Activated CD4-positive, alpha-beta T cell treated with anti-CD3 and anti-CD28 coated beads, Interleukin-2, amount 10 ng/mL, durations not matched to agents 7 days and 5 days (primary cell): ENCODE measurements at places on chromosomes 1 and 21.

DNA sequence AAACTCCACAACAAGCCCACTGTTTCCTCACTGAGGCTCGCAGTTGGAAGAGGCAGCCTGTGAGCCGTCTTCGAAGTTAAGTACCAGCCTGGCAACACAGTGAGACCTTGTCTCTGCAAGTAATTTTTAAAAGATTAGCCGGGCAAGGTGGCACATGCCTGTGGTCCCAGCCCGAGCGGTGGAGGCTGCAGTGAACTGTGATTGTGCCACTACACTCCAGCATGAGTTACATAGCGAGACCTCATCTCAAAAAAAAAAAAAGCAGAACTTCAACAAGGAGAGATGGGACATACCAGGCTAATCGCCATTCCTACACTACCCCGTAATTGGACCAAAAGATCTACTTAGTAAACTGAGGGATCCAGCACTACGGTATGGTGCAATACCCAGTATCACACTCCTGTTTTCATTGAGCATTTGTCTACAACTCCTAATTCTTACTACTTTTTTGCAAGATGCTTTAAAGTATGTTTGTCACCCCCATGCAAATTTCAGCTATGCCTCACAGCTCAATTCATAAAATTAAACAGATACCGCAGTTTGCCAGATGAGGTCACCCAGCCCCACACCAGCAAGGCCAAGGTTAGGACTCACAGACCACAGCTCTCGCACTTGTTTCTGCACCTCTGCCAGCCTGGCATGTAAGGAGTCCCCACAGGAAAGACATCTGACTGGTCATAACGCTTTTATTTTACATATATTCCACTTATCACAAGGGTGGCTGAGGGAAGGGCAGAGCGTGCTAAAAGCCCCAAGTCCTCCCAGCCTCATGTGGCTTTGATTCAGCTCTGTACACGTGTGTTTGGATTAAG is 21.0 kb downstream of the SDE2 start:
- DNase-seq: no peak

DNA sequence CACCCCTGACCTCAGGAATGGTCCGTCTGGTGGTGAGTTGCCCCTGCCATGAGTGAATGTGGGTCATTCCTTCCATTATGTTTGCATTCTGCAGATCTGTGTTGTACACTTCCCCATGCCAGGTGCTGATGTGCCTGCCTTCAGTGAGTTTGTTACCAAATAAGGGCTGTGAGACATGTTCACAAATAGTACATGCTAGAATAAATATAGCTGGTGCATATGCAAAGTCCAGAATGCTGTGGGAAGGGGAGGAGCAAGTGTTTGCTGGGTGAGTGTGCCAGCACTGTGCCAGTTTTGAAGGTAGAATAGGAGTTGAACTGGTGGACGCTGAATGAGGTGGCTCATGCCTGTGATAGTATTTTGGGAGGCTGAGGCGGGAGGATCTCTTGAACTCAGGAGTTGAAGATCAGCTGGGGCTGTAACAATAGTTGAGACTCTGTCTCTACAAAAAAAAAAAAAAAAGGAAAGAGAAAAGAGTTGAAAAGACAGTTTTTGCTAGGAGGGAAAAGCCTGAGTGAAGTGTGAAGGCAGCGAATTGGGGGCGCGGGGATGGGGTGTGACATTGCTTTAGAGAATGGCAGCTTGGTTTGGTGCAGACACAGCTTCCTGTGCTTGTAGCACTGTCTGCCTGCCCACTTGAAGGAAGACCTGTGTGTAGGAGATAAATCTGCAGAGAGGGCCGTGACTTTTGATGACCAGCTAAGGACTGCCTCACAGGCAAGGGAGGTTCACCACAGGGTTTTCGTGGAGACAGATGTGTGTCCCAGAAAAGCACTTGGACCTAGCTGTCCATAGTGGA is 61.1 kb downstream of the LGR6 start:
- no peak for DNase-seq

DNA sequence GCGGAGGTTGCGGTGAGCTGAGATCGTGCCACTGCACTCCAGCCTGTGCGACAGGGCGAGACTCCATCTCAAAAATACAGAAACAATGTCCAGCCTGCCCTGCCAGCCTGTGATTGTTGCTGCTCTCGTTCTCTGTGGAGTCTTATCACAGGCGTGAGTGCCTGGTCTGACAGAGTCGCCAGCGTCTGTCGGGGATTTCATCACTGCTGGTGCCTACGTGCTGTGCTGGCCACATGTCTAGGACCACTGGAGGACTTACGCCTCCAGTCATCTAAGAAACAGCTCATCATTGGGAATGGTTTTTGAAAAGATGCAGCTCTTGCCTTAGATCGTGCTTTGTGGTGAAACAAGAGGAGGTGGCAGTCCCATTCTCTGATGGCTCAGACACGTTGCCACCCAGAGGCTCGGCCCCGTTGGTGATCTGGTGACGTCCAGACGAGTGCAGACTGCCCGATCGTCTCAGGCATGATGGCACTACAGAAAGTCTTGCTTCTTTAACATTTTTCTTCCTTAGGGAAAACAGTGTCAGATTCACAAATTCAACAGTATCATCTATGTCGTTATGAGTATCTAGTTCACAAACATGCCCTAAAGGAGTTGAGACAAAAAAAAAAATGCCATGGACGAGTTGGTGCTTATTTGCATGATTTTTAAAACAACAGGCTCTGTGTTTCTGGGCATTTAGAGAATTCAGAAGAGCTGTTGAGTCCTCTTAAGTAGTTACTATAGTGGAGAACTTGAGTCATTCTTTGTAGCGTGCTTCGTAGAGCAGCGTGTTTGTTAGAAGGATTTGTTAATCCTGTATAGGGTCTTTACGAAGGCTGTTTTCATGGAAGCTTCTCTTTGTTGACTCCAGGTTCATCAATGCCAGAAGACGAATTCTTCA is 47.5 kb downstream of the CBS start:
- DNase-seq: no peak

DNA sequence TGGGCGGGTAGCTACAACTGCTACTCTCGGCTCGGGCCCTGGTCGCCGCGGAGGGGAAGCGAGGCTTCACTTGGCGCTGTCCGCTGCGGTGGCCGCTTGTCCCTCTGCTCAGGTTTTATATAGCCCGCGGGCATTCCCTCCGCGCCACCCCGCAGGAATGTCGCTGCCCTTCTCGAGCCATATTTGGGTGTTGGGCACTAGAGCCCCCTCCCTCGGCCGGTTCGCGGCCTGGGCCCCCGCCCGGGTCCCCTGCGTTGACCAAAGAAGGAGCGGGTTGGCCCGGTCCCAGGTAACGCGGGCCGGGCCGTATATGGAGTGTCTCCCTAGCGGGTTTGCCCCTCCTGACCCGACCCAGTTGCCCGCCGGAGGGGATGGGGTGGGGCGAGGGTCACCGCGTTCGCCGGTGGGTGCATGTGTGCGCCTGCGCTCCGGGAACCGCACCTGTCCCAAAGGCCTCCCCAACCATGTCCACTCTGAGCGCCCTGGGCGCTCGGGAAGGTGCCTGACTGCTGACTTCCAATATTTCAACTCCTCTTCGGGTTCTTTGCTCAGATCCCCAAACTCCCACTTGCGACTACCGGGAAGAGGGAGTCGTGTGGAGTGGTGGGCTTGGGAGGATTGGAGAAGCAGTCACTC is at the start of gene ACTA1:
ACTA1 (minus strand) TSS at position 90 of the 636 bp plus-strand sequence. CDS start 979 bp downstream, outside the sequence.
- no peak for DNase-seq

- no peak for DNase-seq
Observed at GRCh38 chr1:242811092-242811840, 286.8 kb upstream of the PLD5 start.

GRCh38 chr1:212974711-212975110 is 24.4 kb downstream of the VASH2 start:
- DNase-seq: no peak

- DNase-seq: no peak
Observed at GRCh38 chr1:153395136-153395685, 4.3 kb upstream of the S100A8 start.

DNA sequence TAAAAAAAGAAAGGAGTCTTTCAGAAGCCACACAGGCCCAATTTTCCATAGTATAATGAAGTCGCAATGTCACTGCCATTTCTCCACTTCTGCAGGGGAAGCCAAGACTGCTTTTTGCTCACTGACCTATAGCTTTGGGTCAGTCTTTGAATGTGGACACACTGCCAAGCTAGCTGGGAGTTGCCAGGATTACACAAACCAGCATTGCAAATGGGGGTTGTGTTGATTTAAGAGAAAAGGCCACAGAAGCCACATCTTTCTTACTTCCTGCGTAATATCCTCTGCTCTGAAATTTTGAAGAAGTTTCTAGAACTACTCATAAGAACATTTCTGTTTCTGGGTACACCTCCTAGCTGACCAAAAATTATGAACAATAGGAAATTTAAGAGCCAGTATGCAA is 45.8 kb upstream of the SAMSN1 start:
- DNase-seq: no peak

- no peak for DNase-seq
Observed at GRCh38 chr1:29849991-29850757, 613.9 kb downstream of the PTPRU start.

- no peak for DNase-seq
Observed at GRCh38 chr1:31782421-31783410, 18.6 kb upstream of the ADGRB2 start.

DNA sequence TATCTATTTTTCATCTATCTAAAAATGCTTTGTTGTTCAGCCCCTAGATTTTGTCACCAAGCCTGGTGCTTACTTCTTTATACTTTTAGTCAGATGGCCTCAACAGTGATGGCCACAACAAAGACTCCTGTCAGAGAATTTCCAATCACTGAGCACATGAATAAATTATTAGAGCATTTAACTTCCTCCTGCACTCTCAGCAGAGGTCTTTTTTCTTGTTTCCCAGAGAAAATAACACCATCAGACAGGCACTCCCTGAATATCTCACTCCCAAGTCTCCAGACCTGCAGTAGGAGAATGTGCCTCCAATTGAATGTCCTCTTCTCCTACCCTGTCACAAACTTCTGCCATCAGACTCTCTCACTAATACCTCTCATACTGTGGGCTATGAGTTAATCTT is 616.0 kb upstream of the NR5A2 start:
- DNase-seq: no peak

DNA sequence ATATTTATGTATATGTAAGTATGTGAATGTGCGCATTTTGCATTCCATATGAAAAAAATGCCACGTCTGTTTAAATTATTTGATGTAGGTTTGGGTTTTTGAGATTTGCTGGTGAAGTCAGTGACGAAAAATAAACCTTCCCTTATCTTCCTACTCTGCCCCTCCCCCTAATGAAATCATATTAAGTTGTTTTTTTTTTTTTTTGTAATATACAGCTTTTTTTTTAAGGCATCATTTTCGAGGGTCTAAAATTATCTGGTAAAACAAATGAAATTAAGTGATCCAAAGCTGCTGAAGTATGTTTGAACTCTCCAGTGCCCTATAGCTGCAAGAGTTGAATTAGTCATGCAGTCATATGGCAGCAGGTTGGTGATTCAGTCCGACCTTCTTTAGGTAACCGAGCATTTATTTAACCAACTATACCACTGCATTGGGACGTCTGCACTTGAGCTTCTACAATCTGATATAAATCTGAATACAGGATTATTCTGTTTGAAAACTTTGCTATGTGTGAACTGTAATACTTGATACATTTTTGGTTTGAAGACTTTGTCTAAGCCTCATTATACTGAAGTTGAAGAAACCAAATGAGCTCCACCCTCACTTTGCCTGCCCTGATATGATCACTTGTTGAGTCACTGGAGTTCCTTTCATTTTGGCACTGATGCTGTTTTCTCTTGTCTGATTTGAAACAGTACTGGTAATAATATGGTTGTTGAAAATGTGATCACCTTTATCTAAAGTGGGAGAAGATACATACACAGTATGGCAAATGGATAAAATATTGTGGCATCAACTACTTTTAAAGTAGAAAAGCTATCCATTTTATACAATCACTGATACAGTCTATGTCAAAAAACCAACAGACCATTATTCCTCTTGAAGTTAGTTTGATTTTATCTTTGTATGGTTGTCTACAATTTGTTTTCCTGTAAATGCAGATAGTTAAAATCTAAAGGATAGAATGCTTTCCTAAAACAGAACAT is 11.7 kb downstream of the PDIK1L start:
- DNase-seq: peak; percentile 43

GRCh38 chr21:33541105-33541711 is 709 bp downstream of the GART start:
- no peak for DNase-seq

- DNase-seq: no peak
Observed at GRCh38 chr1:7098641-7099040, 313.4 kb downstream of the CAMTA1 start.

GRCh38 chr1:229942501-229942900 is 124.5 kb upstream of the GALNT2 start:
- DNase-seq: no peak

GRCh38 chr1:117173691-117174090 is 37.0 kb downstream of the VTCN1 start:
- no peak for DNase-seq
